Cerebellar nuclear complex (tissue), 1 donor: ENCODE measurements at places on chromosomes 7 and 10.

- DNase-seq = no peak
Measured at GRCh38 chr7:130471974-130472373, 19.9 kb upstream of the MEST start.

DNA sequence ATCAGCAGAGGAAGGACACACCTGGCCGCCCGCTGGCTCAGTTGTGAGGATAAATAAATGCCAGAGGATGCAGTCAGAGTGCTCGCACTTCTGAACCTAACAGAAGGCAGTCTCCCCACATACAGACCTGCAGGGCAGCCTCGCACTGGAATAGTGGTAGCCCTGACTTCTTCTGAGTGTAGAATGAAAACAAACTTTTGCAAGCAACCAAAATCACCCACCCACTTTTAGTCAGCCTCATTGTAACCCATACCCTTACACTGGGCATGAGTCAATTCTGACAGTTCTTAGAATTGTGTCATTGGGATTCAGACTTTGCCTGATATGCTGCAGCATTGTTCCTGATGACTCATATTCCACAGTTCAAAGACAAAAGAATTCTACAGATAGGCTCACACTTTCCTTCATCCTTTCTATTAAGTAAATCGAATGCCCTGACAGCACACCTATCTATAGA lies 167.0 kb upstream of the CDK1 start:
- no peak for DNase-seq

DNA sequence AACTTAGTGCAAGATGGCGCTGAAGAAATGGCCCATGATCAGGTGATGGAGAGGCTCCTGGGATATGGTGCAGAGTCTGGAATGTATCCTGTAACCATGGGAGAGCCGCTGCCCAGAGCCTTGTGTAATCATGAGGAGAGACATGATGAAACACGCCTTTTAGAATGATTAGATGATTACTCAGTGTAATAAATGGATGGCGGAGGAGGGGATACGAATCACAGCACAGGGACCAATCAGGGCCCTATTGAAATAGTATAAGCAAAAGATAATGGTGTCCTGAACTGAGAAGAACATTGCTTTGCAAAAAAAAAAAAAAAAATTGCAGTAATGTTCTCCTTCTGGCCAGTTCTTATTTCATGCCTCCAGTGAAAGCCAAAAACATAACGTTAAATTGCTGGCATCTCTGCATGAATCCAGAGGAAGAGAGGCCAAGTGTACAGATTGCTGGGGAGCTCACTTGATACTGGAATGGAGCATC lies 668.5 kb upstream of the AUTS2 start:
- peak; percentile 9 for DNase-seq

DNA sequence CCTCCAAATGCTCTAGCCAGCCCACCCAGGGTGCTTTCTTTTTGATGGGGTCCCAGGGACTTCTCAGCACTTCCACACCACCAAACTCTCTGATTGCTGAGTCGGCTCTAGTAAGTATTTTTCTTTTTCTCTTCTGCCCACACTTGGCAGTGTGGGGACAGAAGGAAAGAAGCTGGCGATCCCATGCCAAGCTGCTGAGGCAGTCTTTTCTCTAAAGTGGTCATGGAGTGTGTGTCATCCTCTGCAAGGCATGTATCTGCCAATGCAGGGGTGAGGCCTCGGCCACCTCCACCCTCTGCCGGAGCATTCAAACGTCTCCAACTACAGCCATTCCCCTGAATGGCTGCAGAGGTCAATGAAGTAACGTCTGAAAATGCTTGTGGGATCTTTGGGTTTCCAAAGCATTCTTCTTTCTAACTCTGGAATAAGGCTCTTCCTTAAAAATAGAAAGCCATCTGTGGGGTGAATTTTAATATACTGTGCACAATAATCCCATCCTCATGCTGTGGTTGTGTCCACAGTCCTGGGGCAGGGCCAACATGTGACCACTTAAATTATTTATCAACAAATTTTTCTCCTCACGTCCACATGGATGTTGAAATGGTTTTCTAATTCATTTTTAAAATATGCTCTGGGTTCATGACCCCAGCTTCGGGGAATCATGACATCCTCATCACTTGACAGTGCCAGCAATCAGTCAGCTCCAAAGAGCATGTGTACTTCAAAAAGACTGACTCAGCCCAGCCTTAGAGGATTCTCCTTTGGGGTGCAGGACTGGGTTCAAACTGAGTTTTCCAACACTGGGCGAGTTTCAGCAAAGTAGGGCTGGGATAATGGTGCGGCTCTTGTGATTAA lies 171.3 kb upstream of the ITGB1 start:
- no peak for DNase-seq

DNA sequence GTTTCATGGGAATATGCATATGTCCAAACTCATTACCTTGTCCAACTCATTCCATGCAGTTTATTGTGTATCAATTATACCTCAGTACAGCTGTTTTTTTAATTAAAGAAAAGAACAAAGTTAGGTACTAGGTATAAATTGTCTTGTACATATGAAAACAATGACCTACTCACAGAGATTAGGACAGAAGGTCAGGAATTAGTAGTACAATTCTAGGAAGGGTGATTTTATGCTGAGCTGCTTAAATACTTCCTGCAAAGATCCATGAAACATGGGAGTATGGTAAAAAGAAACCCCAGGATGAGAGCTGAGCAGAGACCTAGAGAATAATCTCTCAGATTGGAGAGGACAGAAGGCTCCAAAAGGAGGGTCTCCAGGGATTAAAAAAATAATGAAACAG lies 13.8 kb upstream of the KDM7A start:
- DNase-seq = no peak

GRCh38 chr10:127534074-127534473 lies 15.0 kb upstream of the NPS start:
- no peak for DNase-seq

- DNase-seq = no peak
Measured at GRCh38 chr7:104807671-104808070, 206.3 kb upstream of the KMT2E start.

DNA sequence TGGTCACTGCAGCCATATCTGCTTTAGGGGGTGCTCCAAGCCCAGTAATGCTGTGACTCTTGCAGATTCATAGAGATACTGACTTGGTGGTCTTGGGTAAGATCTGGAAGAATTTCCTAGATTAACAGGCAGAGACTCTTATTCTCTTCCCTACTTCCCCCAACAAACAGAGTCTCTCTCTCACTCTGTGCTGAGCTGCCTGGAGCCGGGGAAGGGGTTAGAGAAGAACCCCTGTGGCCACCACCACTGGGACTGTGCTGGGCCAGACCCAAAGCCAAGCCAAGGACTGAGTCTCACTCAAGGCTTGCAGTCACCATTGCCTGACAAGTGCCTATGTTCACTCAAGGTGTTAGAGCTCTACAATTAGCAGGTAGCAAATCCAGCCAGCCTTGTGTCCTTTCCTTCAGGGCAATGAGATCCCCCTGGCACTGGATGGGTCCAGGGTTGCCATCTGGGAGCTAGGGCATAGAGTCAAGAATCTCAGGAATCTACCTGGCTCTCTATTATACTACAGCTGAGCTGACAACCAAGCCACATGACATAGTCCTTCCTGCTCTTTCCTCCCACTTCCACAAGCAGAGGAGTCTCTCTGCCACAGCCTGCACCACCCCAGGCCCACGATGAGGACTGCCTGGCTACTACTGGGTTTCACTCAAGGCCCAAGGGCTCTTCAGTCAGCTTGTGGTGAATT lies 41.4 kb upstream of the TECTB start:
- no peak for DNase-seq

DNA sequence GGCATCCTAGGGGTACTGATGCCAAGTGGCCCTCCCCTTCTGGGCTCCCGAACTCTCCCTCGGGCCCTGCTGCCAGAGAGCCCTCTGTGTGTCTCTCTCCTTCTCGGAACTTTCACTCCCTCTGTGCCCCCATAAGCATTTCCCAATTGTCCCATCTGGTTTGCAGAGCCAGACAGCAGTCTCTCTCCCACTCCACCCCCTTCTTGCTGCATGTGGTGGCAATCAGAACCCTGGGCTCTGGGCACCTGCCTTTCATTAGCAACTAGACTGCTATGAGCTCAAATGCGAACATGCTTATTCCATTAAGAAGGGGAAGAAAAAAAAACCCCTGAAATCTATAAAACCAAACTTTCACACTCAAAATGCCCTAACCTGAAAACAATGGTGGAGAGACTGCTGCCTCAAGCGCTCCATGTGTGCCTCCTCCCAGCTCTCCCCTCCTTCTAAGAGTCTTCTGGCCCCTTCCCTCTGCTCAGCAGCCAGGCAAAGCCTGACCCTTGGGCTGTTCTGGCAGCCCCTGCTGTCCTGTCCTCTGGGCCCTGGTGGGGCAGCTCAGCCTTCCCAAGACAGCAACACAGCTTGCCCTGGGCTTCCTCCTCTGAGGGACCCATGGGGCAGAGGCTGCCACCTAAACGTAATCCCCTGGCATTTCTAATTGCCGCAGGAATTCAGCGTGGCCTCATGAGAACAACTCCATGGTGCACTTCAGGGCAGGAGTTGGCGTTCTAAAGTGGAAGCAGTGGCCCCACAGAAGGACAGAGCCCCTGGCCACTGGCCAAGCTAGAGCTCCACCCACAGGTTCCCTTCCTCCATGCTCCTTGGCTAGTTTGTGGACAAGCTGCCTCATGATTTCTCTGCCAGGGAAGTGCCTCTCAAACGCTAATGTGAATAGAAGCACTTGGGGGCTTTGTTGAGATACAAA lies 415.4 kb downstream of the PLXNA4 start:
- DNase-seq = no peak
